ENCODE measurements at places on chromosomes 16 and 17.

DNA sequence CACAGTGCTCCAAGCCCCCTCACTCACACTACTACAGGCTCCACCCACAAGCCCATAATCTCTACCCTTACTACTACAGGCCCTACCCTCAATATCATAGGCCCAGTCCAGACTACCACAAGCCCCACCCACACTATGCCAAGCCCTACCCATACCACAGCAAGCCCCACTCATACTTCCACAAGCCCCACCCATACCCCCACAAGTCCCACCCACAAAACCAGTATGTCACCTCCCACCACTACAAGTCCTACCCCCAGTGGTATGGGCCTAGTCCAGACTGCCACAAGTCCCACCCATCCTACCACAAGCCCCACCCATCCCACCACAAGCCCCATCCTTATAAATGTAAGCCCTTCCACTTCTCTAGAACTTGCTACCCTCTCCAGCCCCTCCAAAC is 13.8 kb downstream of the RIPOR1 start:
- DNase-seq = peak; percentile 22

GRCh38 chr17:75153780-75154194 is 525 bp downstream of the JPT1 start:
- peak; percentile 58 for DNase-seq

- DNase-seq = no peak
These were observed 58.0 kb downstream of the NUP88 start for GRCh38 chr17:5361426-5361825.

- DNase-seq = no peak
These were observed 96.3 kb downstream of the TNFRSF13B start for GRCh38 chr17:16875662-16876061.

DNA sequence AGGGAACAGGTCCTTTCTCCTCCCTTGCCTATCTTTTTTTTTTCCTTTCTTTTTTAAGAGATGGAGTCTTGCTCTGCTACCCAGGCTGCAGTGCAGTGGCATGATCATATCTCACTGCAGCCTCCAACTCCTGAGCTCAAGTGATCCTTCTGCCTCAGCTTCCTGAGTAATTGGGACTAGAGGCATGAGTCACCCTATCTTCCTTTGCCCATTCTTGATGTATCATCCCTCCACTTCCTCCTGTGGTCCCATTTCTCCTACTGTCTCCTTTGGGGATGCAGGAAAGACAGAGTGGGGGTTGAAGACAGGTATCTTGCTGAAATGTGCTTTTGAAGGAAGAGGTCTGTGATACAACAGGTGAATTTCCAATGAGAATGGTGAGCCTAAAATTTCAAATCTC is 5.5 kb downstream of the MYO19 start:
- no peak for DNase-seq

DNA sequence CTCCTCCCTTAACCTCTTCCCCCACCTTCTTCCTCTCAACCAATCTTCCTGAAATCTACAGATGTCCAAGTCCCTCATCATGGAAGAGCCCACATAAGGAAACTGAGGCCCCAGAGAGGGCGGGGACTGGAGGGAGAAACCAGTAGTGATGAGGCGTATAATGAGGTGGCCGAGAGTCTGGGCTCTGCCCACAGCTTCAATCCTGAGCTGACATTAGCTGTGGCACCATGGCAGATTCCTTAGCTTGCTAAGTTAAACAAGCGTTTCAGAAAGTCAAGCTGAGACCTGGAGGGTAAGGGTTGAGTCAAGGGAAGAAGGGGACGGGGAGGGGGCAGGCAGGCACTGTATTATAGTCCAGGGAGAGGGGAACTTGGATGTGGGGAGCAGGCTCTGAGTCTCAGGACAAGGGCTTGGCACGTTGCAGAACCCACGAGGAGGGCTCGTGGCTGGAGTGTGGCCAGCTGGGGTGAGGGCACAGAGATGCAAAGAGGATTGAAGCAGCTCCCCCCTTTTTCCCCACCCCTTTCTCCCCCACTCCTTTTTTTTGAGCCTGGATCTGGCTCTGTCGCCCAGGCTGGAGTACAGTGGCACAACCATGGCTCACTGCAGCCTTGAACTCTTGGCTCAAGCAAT is 13.3 kb downstream of the ARHGAP23 start:
- no peak for DNase-seq
